ENCODE measurements at places on chromosomes 7 and 10. TPM values are rescaled to one million over a fixed set of nuclear protein-coding genes. Genes with fewer than 3 reads are reported as not detected.

The URGCP gene
- total RNA-seq = 37.2 TPM

The CUEDC2 gene
- total RNA-seq = 38.0 TPM

The AKR1D1 gene
- total RNA-seq = not detected

The RGS10 gene
- 25.0 TPM for total RNA-seq

The GIMAP2 gene
- total RNA-seq = 5.1 TPM

The RHOBTB1 gene
- 45.3 TPM for total RNA-seq

The ITGB8 gene
- 17.5 TPM for total RNA-seq

The TRPV5 gene
- total RNA-seq = not detected

The ARID5B gene
- 139 TPM for total RNA-seq

The AKR1C4 gene
- not detected for total RNA-seq

The PNLIPRP3 gene
- total RNA-seq = not detected

The RAPGEF5 gene
- 0.49 TPM for total RNA-seq

The LRRC17 gene
- total RNA-seq = 4.9 TPM

The ZNF804B gene
- not detected for total RNA-seq

The ALOX5 gene
- not detected for total RNA-seq

The SPDYE3 gene
- not detected for total RNA-seq

The FAM25A gene
- total RNA-seq = not detected

All from hair follicle dermal papilla cell (primary cell).